ENCODE measurements at places on chromosomes 2 and 18.
A peak's percentile ranks its signal among the peaks of the same experiment; 100 is the strongest.

GRCh38 chr2:215352602-215353001 lies 40.7 kb downstream of the ATIC start:
- no peak for DNase-seq

DNA sequence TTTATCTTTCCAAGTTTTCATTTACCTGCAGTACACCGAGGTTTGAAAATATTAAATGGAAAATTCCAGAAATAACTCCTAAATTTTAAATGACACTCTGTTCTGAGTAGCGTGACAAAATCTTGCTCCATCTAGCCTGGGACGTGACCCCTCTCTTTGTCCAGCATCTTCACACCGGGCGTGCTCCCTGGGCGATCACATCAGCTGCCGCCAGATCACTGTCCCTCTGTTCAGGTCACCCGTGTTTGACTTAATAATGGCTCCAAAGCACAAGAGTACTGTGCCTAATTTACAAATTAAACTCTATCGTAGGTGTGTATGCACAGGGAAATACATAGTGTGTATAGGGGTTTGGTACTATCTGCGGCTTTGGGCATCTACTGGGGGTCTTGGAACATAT lies 6.1 kb upstream of the TMEM185B start:
- DNase-seq = no peak

DNA sequence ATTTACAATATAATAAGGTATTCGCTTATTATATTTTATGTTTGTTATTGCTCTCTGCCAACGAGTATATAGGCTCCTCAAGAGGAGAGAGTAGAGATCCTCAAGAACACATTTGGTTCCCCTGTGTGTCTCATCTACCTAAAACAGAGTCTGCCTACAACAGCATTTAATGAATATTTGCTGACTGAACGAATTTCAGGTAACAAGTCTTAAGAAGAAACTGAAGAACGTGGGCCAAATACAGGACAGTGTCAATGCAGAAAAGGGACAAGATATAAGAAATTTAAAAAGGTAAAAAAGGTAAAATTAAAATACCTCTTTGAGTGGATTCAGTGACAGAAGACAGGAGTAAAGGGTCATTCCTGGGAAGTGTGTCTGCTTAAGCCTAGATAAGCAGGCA lies 129.2 kb downstream of the HNMT start:
- no peak for DNase-seq

DNA sequence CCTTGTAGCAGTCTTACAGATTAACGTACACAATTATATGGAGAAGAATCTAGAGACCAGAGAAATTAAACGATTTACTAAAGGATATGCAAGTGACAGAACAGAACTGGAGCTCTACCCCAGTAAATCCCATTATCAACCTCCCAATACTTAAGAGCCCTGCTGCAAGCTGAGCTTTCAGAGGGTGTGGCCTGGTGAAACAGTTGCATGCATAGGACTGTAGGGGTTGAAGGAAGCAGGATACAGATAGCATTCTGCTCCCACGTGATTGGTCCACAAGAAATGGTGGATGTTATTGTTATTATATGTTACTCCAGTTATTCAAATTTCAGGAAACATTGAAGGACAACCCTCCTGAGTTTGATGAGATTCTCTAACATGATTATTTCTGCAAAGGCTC lies 210.8 kb upstream of the THUMPD2 start:
- no peak for DNase-seq

GRCh38 chr2:239927424-239927981 lies 97.6 kb downstream of the NDUFA10 start:
- DNase-seq = peak; percentile 92

GRCh38 chr2:56681659-56682396 lies 498.0 kb downstream of the CCDC85A start:
- no peak for DNase-seq

DNA sequence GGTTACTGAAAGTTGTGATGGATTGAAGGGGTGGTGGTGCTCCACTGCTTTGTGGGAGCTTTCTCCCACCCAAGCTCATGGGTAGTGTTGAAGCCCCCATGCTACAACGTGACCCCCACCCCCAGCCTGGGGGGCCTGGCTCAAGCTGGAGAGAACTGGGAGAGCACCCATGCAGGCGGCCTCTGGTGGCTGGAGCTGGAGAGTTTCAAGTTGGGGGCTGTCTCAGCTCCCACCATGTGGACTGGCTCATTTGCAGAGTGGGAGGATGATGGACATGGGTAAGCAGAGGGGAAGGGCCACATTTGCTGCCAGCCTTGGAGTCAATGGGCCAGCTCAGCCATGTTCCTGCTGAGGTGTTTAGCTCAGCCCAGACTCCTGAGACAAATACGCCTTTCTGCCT lies 62.8 kb downstream of the INPP4A start:
- DNase-seq = no peak

GRCh38 chr2:46194856-46195255 lies 102.4 kb upstream of the EPAS1 start:
- DNase-seq = no peak

DNA sequence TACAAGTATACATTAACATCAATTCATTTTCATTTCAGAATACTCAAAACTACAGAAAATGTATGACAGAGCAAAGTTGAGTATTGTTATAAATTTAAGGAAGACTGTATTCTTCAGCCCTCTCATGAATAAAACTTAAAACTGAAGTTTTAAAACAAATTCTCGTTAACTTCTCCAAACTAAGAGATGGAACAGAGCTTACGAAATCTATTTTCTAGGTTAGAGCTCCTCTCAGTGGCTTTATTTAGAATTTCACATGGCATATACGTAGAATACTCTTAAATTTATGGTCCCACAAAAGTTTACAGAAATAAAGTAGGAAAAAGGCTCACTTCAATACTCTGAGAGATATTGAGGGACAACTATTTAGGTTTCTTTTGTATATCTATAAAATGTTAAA lies 612.1 kb downstream of the KCNJ3 start:
- peak; percentile 23 for DNase-seq

DNA sequence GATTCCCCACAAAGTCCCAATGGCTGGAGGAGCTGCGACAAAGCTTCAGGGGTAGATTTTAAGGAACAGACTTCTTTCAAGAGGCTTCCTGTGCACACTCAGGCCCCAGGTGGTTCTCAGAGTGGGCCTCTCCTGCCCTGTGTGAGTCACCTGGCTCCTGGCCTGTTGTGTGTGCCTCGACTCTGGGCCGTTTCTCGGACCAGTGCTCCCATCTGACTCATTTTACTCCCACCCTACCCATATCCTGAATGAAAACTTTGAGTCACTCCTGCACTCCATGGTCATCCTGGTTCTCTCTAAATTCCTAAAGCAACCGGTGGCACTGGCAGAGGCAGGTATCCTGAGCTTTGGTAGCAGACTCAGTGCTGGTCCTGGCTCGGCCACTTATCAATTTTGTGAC lies 84.1 kb downstream of the CELF4 start:
- no peak for DNase-seq

- no peak for DNase-seq
Measured at GRCh38 chr2:168201584-168202116, 45.7 kb downstream of the STK39 start.

DNA sequence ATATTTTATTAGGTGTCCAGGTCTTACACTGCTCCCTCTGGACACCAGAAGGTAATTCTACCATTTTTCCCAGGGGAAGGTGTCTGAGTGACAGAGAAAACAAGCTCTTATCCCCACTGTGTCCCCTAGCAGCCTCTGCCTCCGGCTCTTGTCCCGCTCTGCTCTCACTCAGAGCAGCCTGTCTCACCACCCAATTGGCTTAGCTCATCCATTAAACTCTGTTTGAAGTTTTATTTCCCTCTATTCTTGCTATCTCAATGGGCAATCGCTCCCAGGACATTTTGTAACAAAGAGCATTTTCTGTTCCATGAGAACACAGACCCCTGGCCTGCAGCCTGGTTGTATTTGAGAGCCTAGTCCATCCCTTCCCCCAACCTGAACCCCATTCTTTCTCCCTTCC lies 90.6 kb upstream of the LDAH start:
- DNase-seq = no peak

- DNase-seq = no peak
Measured at GRCh38 chr18:12441475-12442034, 33.8 kb downstream of the PRELID3A start.

- no peak for DNase-seq
Measured at GRCh38 chr2:16526193-16526592, 139.4 kb downstream of the CYRIA start.

Measured in H4 (cell line).